ENCODE measurements at places on chromosomes 13 and 19. TPM values are rescaled to one million over a fixed set of nuclear protein-coding genes. Genes with fewer than 3 reads are reported as not detected.

ZNF135 gene
- polyA plus RNA-seq = 22.1 TPM

IZUMO1 gene
- 0.27 TPM for polyA plus RNA-seq

SLC6A16 gene
- 2.1 TPM for polyA plus RNA-seq

- no peak for DNase-seq
Observed at GRCh38 chr19:51327066-51328001, 14.6 kb downstream of the VSIG10L start.

DNA sequence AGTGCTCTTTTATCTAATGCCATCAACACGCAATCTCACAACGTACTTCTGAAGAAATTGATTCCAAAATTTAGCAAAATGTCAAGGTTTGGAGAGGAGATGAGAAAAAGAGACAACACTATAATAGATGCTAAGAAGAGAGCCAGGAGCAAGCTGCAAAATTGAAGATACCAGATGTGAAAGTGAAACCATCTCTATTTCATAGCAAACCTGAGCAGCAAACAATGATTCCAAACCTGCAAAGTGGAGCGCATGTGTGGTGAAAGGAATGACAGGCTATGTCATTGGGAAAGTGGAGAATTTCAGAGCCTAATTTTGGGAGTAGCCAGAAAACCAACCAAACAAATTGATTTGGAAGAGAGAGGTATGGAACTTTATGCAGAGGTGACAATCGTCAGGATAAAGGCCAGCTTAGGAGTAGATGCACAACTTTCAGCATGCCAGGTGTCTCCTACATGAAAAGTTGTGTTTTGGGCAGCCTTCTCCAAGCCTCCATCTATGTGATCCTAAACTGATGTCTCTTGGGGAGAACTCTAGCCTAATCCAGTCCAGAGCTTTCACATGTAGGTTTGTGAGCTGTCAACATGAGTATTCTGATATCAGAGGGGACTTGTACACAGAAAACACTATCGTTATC is 158.4 kb upstream of the FNDC3A start:
- no peak for DNase-seq

GRCh38 chr13:50951366-50951765 is 41.8 kb downstream of the RNASEH2B start:
- no peak for DNase-seq

GRCh38 chr19:56377105-56377924 is 16.0 kb downstream of the ZNF582 start:
- DNase-seq = no peak

- no peak for DNase-seq
Observed at GRCh38 chr13:107730813-107731212, 484.5 kb downstream of the LIG4 start.

DNA sequence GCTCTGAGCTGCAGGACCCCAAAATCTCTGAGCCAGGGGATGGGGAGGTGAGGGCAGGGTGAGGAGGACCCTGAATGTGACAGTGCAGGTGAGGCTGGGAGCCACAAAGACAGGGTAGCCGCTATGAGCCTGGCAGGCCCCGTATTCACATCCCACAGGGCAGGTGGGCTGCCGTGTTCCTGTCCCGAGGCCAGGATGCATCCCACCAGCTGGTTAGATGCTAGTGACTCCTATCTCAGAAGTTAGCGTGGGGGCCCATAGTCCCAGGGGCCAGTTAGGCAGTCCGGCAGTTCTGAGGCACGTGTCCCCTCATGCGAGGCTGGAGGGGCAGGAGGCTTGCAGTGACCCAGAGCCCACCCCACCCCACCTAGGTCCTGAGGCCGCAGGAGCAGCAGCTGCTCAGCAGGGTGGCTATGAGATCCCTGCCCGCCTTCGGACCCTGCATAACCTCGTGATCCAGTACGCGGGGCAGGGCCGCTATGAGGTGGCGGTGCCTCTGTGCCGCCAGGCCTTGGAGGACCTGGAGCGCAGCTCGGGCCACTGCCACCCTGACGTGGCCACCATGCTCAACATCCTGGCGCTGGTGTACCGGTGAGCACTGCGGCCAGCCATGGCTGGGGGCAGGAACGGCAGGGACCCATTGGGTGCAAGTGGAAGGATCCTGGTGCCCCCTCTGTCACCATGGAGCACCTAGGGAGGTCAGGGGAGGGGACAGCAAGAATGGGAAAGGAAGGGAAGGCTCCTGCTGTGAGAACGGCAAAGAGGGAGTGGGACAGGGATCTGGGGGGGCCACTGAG is 7.2 kb downstream of the KLC3 start:
- no peak for DNase-seq

DNA sequence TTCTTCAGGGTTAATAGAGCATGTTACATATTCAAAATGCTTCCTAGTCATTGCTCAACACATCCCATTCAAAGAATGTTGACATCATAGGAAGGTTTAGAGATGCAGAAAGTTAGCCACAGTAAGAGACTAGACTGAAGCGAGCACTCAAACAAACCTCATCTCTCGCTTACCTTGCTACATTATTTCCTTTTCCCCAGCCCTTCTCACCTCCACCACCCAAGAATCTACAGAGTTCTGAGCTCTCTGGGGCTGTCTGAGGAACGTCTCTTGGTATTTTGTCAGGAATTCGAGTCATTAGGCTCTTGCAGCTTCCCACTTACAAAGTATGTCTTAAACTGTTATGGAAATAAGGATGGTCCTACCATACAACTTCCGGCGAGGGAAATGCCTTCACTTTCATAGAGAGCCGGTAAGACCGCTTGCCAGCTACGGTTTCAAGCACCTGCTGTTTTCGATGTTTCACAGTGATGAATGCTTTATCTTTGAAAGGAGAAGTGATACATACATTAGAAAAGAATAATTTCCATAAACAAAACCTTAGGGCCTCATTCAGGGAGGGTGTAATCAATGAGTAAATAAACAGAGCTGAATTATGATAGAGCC is 65.1 kb downstream of the FLT1 start:
- DNase-seq = no peak

DNA sequence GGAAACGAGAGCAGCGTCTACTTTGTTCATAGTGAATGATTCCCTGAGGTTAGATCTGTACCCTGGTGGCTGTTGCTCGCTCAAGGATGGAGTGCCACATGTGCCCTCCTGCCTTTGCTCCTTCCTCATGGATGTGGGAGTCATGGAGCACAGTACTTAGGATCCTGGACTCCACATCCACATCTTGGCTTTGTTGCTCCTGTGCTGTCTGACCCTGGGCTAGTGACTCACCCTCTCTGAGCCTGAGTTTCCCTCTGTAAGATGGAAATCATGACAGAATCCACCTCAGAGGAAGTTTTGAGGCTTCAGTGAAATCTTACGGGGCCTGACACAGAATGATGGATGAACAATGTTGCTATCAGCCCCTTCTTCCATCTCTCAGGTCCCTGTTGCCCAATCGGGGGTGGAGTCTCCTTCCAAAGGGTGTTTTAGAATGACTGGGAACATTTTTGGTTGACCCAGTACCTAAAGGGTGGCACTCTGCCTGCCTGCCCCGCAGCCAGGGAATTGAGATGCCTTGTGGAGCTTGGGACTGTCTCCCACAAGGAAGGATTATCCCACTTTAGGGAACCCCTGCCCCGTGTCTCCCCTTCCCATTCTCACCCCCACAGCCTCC is 9.8 kb upstream of the TIMM50 start:
- no peak for DNase-seq

DNA sequence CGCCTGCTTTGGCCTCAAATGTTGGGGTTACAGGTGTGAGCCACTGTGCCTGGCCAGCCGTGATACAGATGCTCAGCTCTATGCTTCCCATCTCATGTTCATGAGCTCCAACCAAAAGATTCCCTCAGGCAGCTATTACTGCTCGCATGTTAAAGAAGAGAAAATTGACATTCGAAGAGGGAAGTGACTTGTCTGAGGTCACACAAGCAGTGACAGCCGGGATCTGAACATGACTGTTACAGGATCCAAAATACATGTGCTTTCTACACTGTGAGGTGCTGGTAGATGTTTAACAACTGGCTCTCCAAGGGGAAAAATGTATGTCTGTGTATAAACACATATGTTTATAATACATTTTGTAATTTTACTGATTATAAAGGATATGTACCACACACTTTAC is 11.3 kb downstream of the FPR1 start:
- DNase-seq = no peak

- no peak for DNase-seq
Observed at GRCh38 chr13:109647053-109647452, 139.3 kb downstream of the IRS2 start.

DNA sequence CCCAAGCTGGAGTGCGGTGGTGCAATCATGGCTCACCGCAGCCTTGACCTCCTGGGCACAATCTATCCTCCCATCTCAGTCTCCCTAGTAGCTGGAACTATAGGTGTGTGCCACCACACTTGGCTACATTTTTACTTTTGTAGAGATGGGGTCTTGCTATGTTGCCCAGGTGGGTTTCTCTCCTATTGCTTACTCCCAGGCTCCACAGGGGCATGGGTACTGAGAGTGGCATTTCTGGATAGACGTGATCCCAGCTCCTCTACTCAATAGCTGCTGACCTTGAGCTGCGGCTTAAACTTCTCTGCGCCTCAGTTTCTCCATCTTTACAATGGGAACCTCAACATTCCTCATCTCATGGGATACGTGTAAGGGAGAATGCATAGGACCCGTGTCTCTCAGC is 11.6 kb downstream of the MVB12A start:
- no peak for DNase-seq

- no peak for DNase-seq
Observed at GRCh38 chr19:17327068-17327653, 7.5 kb downstream of the ANO8 start.
